ENCODE measurements at places on chromosomes 3 and 15.

GRCh38 chr15:68843425-68844311, 23.0 kb upstream of the ANP32A start:
- no peak for ATAC-seq

DNA sequence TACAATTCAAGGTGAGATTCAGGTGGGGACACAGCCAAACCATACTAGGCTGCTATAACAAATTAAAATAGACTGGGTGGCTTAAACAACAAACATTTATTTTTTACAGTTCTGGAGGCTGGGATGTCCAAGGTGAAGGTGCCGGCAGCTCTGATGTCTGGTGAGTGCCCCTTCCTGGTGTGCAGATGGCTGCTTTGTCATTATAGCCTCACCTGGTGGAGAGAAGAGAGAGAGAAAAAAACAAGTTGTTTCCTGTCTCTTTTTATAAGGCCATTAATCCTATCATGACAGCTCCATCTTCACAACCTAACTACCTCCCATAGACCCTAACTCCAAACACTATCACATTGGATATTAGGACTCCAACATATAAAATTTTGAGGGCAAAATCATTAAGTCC, 279.7 kb downstream of the ZIC1 start:
- no peak for ATAC-seq

DNA sequence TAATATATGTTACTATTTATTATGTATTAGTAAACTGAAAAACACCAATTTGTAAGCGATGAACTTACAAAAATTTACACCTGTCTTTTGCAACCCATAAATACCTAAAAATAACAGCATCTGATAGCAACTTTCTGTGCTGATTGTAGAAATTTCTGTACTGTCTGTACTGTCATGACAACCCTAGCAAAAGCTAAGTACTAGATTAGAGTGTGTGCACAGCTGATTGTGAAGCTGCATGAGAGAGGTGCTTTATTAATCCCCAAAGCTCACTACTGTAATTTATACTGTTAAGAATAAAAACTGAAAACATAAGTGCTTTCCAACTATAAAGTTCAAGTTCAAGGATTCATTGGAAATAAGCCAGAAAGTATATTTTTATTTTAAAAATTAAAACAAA, 815 bp downstream of the BCL2A1 start:
- no peak for ATAC-seq

DNA sequence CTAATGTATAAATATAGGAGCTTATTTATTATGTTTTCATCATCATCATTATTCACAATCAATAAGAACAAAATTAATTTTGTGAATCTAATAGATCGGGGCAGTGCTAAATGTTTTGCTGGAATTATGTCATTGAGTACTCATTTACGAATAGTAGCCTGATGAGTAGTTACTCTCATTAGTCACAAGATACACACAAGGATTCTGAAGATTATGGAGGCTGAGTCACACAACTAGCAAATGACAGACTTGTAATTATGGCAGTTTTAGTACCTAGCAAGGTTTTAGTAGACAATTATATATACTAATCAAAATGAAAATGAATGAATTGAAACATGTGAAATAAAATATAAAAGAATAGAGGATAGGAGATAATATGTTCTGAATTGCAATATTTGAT, 954.2 kb downstream of the CADM2 start:
- no peak for ATAC-seq

DNA sequence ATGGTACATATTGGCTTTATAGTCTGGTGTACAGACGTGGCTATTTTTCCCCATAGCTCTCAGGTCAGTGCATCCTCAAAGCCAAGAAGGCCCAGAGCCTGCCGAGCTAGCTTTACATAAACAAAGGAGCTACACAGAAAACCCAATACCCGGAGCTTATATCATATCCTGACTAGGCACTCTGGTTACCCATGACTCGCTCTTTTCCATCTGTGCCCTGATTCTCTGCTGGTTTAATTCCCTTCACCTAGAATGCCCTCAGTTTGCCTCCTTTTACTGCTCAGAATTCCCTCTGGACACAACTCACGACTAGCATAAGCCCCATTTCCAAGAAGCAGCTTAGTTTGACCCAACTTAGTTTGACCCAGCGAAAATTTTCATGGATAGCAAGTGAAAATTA, 110.8 kb downstream of the TIGIT start:
- ATAC-seq: no peak

DNA sequence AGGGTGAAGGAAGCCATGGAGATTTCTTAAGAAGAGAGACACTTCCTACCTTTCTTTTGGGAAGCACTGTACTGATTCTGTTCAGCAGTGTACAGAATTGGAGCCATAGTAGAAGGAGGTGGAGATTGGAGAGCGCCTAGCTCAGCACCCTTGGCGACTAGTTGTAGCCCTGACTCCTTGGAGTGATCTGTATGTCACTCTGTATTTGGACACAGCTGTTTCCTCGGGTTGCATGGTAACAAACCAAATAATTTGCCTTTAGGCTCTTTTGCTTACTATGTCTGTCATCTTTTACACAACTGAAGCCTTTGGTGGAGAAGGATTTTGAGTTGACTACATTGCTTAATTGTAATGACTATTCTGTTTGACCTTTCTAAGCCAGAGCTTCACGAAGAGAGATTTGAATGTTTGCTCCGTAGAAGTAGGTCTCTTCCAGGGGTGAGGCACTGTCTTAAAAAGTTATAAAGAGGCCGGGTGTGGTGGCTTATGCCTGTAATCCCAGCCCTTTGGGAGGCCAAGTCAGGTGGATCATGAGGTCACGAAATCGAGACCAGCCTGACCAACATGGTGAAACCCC, 77.1 kb downstream of the AKAP13 start:
- ATAC-seq: peak; percentile 55

- ATAC-seq: no peak
These were observed 155.9 kb upstream of the FEZF2 start for GRCh38 chr3:62529230-62529629.

DNA sequence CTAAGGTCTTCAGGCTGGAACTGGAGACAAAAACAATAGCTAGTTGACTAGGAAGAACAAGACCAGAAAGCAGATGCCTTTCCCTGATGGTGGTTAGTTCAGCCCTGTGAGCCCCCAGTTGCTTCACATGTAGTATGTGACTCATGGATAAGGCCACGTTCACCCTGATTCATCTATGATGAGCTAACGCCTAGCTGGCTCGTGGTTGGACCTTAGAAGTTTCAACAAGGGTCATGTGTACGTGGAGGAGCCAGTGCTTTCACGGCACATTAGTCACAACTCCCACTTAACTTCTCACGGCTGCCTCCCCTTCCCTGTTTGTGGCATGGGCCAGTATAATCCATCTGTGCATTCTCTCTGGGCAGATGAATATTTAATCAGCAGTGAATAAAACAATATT, 20.6 kb downstream of the COL8A1 start:
- peak; percentile 85 for ATAC-seq

- no peak for ATAC-seq
These were observed 257.8 kb upstream of the DCBLD2 start for GRCh38 chr3:99159220-99159762.

- ATAC-seq: no peak
These were observed 84.6 kb downstream of the ZBTB20 start for GRCh38 chr3:115062412-115062956.

GRCh38 chr3:135232226-135232625, 437.2 kb downstream of the EPHB1 start:
- no peak for ATAC-seq

- no peak for ATAC-seq
These were observed 483.2 kb downstream of the RBMS3 start for GRCh38 chr3:29764041-29764440.

- no peak for ATAC-seq
These were observed 176.6 kb downstream of the XXYLT1 start for GRCh38 chr3:195094191-195094921.

- no peak for ATAC-seq
These were observed 33.0 kb upstream of the SV2B start for GRCh38 chr15:91067036-91067435.

GRCh38 chr3:82082796-82083195, 321.4 kb upstream of the GBE1 start:
- ATAC-seq: no peak

DNA sequence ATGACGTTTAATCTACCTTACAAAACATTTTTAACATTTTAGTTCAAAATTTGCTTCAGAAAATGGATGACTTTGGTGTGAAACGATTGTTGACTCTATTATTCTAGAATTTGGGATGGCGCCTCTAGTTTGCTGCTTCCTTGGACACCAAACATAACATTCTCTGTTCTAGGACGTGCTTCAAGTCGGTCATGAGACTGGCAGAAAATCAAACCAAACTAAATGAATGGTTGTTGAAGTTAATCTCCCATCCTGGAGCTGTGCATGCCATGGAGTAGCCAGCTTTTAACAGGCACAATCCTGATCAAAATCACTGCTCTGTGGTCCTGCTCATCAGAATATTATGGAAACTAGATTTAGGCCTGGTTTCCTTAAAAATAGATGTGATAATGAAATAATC, 9.6 kb upstream of the LRRFIP2 start:
- ATAC-seq: peak; percentile 43

GRCh38 chr3:101414121-101414520, 93.7 kb upstream of the IMPG2 start:
- ATAC-seq: no peak

DNA sequence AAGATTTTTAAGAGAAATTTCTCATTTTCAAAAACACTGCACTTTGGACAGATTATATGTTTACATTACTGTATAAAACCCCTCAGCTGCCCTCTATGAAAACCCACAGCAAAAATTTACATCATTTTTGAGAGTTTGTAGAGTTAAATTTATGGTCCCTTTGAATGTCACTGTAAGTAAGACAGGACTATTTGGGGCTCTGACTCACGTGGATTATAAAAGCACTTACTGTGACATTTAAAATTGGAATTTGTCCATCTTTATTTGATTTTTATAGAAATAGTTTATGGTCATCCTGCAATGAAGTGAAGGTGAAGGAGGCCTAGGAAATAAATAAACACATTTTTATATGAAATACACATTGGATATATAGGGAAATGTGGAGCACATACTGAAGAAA, 149.6 kb downstream of the GAP43 start:
- ATAC-seq: no peak
